ENCODE measurements at places on chromosomes 7 and 10.

DNA sequence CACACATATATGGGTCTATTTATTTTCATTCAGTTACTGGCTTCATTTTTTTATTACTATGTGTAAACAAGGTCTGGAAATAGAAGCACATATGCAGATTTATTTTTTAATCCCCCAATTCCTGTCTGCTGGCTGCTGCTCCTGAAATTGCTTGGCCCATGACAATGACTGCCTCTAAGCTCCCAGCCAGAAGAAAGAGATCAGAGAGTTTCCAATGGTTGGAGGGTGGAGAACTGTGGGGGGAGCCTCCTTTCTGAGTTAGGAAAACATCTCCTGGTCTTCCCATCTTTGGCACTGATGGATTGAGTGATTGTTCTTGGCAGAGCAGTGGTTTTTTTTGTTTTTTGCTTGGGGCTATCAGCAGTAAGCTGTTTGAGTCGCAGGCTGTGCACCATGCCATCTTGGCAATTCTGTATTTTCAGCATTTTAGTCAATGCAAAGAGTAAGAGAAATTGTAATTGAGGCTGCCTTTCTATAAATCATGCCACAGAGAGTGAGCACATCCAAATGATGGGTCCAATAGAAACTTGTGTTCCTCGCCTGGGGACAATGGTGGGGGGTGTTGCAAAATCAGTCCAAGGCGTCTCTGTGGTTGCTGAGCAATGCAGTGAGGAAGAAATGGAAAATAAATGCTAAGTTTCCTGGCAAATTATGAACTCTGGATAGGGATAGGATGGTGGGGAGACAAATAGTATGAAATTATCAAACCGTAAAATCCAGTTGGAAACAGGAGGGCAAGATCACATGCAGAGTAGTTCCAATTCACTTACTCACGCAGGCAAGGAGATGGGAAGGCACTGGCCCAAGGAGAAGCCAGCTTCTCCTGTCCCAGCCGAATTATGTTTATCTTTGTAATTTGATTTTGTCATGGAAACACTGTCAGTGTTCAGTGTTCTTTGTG, 382.4 kb downstream of the SORCS3 start:
- no peak for DNase-seq

GRCh38 chr10:86733260-86733671, 23.2 kb upstream of the BMPR1A start:
- DNase-seq, result no peak

DNA sequence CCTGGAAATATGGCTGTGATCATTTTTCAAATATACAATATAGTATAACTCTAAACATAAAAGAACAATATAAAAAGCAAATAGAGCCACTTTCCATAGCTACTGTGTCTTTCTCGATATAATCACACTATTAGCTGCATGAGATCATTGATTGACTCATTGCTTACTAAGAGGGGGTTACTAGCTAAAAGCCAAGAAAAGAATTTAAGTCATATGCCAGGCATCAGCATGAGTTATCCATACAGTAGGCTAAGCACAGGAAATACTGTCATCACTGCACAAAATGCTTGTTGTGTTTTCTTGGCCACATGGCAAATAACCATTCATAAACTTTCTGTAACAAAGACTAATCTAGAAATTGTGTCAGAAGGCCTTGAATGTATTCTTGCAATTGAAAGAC, 18.8 kb upstream of the ABCB5 start:
- no peak for DNase-seq

- DNase-seq, result no peak
Observed at GRCh38 chr10:14276210-14276609, 54.5 kb downstream of the FRMD4A start.

GRCh38 chr7:51141451-51142003, 175.1 kb downstream of the COBL start:
- DNase-seq, result no peak
